ENCODE measurements at places on chromosomes 16 and 17.
A peak's percentile ranks its signal among the peaks of the same experiment; 100 is the strongest.

- DNase-seq: no peak
Observed at GRCh38 chr16:79042141-79042540, 558.4 kb downstream of the MAF start.

GRCh38 chr17:6209829-6210228, 139.7 kb downstream of the WSCD1 start:
- no peak for DNase-seq

- DNase-seq: peak; percentile 17
Observed at GRCh38 chr16:27628241-27628942, 78.4 kb downstream of the KATNIP start.

GRCh38 chr17:81890447-81891302, 711 bp downstream of the ALYREF start:
- DNase-seq: peak; percentile 52

GRCh38 chr17:35943537-35943936, at the start of gene LYZL6:
Gene LYZL6, minus strand, starts transcription at chr17:35943713. Its CDS starts 4,357 bp downstream, at chr17:35939356.
- DNase-seq: no peak

DNA sequence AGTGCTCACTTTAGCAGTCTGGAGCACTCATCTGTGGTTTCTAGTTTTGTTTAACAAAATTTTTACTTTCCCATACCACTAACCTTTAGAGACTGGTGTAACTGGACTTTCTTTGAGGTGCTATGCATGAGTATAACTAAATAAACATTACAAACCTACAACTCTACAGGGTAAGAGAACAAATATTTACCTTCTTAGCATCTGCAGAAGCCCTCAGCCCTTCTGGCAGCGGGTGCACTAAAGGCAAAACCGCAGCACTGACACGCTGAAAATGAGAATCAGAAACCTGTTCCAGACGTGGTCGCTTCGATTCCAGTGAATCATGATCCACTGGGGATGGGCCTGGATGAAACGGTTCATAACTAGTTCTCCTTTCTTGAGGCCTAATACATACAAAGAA, 43.7 kb downstream of the NCOR1 start:
- no peak for DNase-seq

- DNase-seq: no peak
Observed at GRCh38 chr16:50610331-50611262, 62.4 kb downstream of the NKD1 start.

DNA sequence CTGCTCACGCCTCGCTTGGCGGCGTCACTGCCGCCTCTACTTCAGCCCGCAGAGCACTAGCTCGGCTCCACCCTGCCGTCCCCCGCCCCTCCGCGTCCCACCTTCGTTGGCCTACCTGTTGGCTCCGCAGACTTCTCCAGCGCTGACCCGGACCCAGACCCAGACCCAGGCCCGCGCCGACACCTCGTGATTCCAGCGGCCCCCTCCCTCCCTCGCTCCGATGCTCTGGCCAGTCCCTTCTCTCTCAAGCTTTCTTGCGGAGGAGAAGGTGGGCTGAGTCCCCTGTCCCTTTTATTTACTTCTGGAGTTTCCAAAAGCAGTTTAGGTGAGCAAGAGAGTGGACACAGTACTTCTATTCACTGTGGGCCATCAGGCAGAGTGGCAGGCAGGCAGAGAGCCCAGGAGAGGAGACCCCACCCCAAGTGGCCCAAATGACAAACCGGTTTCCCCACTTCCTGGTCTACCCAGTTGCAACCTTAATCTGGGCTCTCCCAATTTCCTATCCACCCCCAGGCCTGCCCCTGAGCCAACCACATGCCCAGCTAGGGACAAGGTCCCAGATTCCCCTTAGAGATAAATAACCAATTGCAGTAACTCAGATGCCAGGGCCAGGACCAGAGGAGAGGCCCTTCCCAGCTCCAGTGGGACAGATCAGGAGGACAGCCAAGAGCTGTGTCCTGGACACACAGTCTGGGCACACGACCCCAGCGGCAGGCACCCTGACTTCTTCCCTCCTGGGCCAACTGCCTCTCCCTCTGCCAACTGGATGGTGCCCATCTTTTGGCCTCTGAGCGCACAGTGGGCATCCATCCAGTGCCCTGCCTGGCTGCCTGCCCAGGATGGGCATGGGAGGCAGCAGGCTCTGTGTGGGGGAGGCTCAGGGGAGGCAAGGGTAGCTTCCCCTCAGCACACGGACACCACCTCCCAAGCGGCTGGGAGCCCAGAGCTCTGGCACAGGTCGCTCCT, 1.2 kb upstream of the SRCIN1 start:
- no peak for DNase-seq

DNA sequence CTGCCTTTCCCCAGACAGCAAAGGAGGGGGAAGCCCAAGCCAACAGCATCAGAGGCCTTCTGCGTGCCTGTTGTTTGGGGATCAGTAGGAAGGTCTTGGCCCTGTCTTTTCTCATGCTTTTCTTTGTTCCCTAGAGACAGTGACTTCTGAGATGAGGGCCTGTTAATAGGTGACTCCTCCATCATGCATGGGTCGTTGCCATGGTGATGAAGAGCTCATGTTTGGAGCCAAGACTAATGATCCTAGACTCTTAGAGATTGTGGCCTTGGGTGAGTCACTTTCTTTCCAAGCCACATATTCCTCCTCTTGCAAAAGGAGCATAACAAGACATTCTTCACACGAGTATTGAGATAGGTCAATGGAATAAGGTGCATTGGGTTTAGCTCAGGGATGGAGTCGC, 201.1 kb upstream of the ASIC2 start:
- DNase-seq: no peak

DNA sequence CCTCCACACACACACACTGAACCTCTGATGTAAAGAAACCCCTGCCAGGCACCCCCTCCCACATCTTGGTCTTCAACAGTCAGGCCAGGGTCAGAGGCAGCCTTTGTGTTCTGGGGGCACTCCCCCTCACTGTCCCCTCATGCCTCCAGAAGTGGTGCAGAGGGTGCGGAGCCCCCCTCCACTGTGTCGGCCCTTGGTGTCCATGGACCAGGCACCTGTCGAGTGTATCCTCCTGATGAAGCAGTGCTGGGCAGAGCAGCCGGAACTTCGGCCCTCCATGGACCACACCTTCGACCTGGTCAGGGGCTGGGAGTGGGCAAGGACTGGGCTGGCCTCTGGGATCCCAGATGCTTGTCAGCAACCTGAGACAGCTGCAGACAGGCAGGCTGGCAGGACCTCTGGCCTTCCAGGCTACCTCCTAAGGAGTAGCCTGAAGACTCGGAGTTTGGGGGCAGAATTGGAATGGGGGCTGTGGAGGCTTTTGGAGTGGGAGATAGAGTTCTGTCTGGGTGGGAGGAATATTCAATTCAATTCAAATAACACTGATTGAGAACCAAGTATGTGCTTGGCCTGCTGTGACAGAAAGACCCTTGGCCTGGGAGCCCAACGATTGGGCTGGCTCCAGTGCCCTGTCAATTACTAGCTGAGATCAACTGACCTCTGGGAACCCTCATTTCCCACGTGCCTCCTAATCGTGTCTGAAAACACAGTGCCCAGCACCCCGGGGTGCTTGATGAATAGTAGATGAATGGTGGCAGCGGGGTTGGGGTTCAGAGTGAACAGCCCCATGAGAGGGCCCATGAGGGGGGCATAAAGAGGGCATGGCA, 11.5 kb downstream of the GUCY2D start:
- DNase-seq: no peak

GRCh38 chr17:1743088-1743439, 393 bp downstream of the SERPINF2 start:
- no peak for DNase-seq

- no peak for DNase-seq
Observed at GRCh38 chr17:78272181-78272913, 40.9 kb downstream of the TMEM235 start.

- DNase-seq: no peak
Observed at GRCh38 chr17:50563092-50563511, 2.6 kb downstream of the CACNA1G start.

DNA sequence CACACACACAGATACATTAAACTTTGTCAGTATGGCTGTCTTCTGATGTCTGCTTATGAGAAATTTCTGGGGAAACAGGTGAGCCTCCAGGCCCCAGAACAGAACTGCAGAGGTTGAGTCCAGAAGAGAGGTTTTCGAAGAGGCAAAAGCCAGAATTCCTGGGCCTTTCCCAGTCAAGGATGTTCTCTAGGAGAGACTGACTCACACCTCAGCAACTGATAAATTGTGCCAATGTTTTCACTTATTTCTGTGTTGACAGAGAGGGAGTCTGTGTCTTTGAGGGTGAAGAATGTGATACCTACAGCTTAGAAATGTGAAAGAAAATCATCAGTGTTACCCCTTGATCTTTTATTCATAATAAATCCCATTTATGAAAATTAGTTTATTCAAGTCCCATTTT, 30.3 kb downstream of the LDHD start:
- no peak for DNase-seq

DNA sequence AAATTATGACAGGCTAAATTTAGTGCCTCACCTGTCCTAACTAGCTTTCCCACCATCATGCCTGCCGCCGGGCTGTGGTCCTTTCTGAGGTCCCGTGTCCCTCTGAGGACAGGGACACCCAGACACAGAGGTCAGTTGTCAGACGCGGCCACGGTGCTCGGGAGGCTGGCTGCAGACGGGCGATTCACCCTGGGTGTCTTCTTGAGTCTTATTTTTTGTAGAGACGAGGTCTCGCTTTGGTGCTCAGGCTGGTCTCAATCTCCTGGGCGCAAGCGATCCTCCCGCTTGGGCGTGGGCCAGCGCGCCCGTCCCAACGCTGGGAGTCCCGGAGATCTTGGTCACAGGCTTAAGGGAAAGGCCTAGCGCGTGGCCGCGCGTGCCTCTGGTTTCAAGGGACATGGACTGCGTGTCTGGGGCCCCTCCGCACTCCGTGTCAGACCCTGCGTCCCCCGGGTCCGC, 797 bp upstream of the RAB11FIP3 start:
- no peak for DNase-seq

DNA sequence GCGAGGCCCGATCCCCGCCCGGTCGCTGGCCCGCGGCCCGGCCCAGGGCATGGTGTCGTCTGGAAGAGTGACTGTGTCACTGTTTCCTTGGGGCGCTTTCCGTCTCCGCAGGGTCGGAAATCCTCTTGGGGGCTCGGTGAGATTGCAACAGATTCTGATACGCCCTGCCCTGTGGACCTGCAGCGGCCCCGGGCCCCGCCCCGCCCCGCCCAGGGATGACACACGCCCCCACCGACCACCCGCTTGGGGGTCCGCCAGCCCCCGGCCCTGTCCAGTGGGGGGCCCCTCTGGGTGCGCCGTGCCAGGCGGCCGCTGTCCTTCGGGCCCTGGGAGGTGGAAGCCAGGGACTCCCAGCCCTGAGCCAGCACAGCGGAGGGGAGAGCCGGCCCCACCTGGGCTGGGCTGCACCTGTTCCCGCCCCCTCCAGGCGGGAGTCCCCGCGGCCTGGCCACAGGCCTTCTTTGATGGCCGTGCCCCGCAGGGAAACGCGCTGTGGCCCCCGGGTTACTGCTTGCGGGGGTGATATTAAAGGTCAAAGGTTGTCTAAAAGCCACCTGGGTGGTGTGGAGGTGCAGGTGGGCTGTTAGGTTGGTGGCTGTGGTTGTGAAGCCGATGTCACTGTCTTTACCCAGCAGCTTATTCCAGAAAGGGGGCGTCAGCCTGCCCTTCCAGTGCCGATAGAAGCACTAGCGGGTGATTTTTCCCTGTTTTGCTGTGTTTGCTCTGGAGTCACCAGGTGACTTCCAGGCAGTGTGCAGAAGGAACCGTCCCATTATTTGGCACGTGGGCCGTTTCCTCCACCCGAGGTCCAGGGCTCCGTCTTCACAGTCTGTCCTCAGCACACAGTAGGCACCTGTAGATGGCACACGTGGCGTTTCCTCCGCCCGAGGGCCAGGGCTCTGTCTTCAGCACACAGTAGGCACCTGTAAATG, 752 bp downstream of the TBC1D24 start:
- DNase-seq: peak; percentile 58

DNA sequence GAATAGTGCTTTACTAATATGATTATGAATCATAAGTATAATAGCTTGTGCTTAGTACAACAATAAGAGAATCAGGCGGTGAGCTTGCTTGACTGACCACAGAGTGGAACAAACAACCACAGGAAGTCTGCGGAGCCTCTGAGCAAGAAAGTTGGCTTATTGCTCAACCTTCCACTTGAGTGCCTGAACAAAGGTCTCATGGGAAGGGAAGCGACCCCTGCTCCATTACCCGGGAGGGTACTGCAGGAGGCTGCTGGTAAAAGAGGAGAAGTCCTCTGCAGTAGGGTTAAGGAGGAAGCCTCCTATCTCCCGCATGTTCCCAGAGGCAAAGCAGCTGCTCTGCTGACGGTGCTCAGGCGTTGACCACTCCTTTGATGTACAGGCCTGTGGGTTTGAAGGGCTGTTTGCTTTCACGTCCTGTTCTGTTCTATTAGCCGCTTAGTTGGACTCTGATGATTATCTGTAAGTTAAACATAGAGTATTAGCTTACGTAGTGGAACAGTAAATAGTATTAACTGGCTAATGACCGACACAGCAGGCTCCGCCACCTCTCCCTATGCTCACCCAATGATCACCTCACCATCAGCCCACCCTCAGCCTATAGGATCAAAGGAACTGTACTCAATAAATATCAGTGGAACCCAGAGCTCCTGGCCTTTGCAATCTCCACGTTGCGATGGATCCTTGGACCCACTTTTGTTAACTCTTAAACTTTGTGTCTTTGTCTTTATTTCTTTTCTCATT, 17.5 kb downstream of the ALOX15B start:
- no peak for DNase-seq

DNA sequence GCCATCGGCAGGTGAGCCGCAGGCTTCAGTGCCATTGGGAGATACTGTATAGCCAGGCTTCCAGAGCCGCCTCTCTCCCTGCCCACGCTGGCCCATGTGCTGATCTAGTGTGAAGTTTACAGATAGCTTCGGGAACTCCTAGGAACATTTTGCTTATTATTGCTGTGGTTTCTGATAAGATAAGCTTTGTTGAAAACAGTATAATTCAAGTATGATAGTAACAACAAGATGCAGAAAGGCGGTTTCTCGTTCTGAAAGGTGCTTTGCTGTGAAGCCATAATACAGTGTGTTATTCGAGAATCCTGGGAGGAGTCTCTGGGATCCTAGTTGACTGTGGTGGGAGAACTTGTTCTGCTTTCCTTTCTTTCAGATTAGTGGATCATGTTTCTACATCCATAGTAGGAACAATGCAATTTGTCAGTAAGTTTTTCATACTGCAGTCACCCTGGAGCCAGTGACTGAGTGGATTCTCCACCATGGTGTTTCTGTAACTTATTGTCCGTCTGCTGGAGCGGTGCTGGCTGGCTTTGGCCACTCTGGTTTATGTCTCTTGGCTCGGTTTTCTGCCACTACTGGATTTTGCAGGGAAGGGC, 31.5 kb downstream of the RAB11FIP3 start:
- no peak for DNase-seq

DNA sequence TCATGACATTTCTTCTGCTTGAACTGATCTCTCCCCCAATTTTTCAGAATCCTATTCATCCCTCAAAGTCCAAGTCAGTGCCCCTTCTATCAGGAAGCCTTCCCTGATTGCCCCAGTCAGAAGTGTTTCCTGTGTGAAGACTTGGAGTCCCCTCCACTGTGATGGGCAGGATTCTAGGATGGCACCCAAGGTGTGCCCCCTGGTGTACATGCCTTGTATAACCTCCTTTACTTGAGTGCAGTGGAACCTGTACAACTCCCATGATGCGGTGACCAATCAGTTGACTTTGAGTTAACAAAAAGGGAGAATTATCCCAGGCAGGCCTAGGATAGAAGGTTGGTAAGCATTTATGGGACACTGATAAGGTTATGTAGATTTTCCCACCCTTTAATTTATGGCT, 23.4 kb downstream of the MYH13 start:
- peak; percentile 24 for DNase-seq

Data from DND-41 (cell line).